ENCODE measurements at places on chromosomes 5 and 9. TPM values are rescaled to one million over a fixed set of nuclear protein-coding genes. Genes with fewer than 3 reads are reported as not detected.

DNA sequence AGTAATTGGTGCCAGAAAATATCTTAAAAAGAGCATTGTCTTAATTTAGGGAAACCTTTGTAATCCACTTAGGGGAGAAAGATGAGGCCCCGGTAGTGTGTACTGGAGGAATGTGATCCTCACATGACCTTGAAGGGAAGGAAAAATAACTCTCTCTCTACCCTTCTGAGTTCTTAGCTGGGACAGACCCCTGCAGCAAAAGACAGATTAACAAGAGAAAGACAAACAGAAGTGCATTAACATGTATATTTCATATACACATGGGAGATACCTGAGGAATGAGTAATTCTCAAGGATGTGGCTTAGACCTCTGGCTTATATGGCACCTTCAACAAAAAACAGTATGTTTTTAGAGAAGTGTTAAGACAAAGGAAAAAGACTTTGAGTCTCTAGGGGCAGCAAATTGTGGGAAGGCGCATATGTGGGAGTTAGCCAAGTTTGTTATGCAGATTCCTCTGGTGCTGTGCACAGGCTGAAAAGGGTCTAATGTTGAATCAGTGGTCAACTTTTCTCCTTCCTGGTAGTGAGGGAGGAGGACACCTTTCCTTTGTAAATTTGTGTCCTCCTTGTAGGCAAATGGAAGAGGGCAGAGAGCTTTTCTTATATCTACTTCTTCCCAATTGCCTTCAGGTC is 138.8 kb downstream of the LRRC70 start:
- DNase-seq: no peak

DNA sequence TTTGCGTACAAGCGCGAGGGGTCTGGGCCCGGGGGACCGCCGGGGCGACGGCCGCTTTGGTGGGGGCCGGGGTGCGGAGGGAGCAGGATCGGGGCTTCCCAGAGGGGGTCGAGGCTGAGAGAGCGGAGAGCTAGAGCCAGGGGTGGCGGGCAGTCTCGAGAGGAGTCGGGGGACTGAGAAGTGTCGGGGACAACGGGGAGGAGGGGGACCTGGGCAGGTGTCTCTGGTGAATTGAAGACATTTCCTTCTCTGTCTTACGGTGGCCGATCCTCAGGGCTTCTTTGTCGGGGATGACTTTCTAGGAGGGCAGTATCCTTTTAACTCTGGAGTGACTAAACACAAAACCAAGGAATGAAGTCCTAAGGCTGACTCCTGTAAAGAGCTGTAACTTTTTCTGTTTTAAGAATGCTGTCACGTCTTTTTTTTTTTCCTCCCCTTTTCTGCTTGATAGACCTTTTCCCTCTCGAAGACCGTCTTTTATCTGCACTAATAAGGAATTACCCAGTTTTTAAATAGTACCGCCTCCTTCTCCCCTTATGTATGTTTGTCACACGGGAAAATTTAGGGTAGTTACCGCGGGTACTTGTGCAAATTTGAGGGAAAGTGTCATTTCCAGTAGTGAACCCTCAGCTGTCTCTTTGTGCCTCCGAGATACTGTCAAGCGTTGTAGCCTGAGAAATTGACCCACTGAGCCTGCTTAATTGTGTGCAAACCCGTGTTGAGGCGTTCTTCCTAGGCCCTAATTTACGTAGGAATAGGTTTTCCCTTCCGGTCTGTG is 822 bp downstream of the DENND4C start:
- DNase-seq: peak; percentile 29

DNA sequence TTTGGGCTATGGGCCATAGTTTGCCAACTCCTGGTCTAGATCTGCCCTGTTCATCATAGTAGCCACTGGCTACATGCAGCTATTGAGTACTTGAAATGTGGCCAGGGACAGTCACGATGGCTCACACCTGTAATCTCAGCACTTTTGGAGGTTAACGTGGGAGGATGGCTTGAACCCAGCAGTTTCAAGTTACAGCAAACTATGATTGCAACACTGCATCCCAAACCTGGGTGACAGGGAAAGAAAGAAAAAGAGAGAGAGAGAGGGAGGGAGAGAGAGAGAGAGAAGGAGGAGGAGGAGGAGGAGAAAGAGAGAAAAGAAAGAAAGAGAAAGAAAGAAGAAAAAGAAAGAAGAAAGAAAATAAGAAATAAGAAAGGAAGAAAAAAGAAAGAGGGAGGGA is 5.1 kb upstream of the GMCL2 start:
- DNase-seq: no peak

IL13 gene
- not detected for total RNA-seq

- DNase-seq: no peak
Measured at GRCh38 chr9:131174681-131175239, 49.4 kb downstream of the NUP214 start.

DEPDC1B gene
- 14.2 TPM for total RNA-seq

- no peak for DNase-seq
Measured at GRCh38 chr5:75138689-75139088, 86.3 kb upstream of the GCNT4 start.

DNA sequence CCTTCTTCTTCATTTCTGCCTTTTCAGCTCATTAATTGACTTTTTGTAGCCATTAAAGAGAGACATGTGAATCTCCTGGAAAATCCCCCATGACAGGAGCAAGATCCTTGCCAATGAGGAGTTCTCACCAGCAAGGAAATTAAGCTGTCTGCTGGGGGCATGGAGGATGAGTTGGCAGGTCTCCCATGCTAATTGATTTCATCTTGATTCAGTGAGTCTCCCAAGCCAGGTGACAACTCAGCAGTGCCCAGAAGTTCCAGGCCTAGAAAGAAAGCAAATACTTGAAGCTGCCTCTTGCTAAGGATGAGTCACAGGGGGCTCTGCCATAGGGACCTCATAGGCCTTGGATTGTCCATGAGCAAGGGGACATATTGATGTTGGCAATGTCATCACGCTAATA is 30.0 kb upstream of the ADRA1B start:
- no peak for DNase-seq

OTULINL gene
- 12.0 TPM for total RNA-seq

IGFBPL1 gene
- 239 TPM for total RNA-seq

- DNase-seq: no peak
Measured at GRCh38 chr9:10843151-10843550, 230.3 kb upstream of the PTPRD start.

- DNase-seq: no peak
Measured at GRCh38 chr5:154118893-154119336, 71.6 kb upstream of the GALNT10 start.

- DNase-seq: no peak
Measured at GRCh38 chr5:80116000-80116399, 80.9 kb downstream of the THBS4 start.

CMYA5 gene
- 3.2 TPM for total RNA-seq

C6 gene
- total RNA-seq: 0.45 TPM

DNA sequence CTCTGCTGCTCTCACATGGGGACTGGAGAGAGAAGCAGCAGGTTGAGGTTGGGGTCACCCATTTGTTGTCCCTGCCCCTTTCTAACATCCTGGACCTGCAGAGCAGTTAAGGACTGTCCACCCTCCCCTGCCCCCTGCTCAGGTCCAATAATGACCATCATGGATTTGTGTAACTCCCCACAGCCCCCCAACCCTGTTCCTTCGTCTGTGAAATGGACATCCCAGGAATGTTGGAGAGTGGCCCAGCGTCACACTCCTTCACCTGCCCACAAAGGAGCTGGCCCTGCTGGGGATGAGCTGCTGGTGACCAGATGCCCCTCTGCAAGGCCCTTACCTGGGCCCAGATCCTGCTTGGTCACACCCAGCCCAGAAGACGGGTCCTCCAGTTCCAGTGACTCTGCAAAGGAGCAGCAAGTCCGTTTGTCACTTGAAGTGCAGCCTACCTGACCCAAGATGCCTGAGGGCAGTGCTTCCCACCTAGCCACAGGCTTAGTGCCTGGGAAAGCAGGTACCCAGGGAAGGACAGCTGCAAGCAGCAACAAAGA is 10.4 kb downstream of the CD74 start:
- no peak for DNase-seq

DNA sequence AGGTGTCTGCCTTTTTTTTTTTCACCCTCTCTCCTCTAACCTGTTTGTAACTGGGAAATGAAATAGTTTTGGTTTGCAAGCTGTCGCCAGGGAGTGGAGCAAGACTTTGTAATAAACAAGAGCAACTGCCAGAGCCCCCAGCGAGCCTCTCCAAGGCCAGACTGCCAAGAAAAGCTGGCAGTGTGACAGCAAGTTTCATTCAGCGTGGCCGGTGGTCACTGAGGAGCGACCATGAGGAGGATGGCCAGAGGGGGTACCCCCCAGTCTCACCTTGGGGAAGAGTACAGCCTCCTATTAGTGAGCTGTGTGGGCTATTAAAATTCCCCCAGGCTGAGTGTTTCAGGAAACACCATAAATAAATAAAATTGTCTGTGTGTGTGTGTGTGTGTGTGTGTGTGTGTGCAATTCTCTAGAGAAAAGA is 49.9 kb downstream of the ZFAND5 start:
- peak; percentile 53 for DNase-seq

- DNase-seq: no peak
Measured at GRCh38 chr5:52999344-52999949, 10.3 kb downstream of the ITGA2 start.

DNA sequence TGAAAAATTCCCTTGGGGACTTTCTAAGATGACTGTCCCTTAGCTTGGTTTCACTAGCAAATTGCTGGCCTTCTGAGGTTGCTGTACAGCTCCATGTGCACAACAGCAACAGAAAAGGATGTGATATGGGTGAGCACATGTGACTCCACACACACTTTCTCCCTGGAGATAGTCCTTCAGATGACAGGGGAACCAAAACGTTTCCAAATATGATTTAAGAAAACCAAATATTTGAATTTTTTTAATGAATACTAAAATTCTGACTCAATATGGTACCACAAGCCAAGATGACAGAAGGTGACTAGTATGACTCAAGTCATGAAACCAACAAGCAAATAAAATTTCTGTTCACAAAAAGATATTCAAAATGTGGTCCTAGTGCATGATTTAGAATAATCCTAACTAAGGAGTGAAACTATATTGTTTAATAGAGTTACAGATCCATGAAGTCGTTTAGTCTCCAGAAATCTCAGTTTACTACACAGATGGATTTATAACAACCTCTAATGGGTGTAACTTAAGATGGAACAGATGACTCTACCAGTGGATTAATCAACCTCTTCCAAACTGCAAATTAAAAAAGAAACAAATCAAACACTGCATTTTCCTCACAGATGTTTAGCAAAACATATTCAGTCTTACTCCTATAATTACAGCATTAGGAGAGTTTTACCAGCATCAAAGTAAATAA is 144.8 kb upstream of the PIK3R1 start:
- no peak for DNase-seq

DNA sequence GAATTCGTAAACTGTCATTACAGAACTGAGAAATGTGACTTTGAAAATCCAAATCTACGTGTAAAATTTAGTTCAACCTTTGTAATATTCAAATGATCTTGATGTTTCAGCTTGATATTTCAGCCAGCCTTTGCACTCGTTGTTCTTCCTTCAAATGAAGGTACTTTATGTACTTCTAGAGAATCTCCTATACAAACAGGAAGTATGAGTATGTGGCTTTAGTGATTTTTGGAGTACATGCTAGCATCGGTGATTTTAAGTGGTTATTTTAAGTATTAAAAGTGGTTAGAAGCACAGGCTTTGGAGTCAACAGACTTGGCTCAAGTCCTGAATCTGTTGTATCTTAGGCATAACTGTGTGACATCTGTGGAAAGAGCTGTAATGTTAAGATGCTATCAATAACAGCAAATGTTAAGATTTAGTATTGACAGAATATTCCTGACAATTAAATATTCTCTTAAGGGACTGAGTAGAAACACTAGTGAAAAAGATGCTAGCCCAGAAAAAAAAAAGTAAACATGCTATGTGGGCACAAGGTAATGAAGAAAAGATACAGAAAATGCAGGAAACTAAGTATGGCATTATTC is 398.0 kb downstream of the ADGRV1 start:
- DNase-seq: no peak

CCL27 gene
- total RNA-seq: not detected

- DNase-seq: peak; percentile 15
Measured at GRCh38 chr5:66807743-66808142, 211.6 kb downstream of the MAST4 start.

FRRS1L gene
- total RNA-seq: 108 TPM

DNA sequence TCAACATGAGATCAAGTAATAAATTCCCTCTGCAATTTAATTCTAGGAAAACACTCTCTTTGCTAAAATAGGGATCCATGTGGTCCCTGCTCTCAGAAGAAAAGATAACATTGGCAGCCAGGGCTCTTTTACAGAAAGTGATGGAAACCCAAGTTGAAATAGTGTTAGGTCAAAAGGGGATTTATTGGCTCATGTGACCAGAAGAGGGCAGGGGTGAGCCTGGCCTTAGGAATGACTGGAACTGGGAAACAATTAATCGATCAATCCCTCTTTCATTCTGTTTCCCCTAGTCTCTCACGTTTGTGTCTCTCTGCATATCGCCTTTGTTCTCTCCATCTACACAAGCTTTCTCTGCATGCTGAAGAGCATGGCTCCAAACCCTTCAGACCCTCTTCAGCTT is 58.3 kb upstream of the ALDH1B1 start:
- no peak for DNase-seq

DNA sequence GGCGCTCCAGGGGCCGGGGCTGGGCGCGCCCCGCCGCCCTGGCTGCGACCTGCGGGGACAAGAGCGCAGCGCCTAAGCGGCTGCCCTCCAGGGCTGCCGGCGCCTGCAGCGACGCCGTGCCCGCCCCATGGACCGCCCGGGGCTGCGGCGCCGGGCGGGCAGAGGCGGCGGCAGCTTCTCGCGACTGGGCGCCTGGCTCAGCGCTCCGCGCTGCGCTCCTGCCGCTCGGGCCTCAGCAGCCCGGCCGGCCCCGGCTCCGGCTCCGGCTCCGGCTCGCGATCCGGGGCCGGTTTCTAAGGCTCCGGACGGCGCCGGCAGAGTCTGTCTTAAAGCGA is at the start of gene PITX1:
Gene PITX1, minus strand, starts transcription at position 328 of the 335 bp plus-strand sequence. CDS start 347 bp downstream, outside the sequence.
- no peak for DNase-seq

FRMD3 gene
- 11.3 TPM for total RNA-seq
